ENCODE measurements at places on chromosomes 12 and 14.
A peak's percentile ranks its signal among the peaks of the same experiment; 100 is the strongest.

DNA sequence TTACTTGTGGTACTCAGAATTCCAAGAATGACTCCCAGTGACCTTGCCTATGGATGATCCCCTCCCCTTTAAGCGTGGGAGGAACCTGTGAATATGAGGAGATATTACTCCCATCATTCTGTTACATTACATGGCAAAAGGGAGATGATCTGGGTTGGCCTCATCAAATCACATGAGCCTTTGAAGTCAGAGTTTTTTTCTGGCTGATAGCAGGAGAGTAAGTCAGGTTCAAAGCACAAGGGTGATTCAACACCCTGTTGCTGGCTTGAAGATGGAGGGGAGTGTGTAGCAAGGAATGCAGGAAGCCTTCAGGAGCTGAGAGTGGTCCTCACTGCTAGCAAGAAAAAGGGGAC is 9.1 kb upstream of the MDM2 start:
- DNase-seq, result no peak

GRCh38 chr14:95206534-95206933 is 49.2 kb upstream of the DICER1 start:
- no peak for DNase-seq

DNA sequence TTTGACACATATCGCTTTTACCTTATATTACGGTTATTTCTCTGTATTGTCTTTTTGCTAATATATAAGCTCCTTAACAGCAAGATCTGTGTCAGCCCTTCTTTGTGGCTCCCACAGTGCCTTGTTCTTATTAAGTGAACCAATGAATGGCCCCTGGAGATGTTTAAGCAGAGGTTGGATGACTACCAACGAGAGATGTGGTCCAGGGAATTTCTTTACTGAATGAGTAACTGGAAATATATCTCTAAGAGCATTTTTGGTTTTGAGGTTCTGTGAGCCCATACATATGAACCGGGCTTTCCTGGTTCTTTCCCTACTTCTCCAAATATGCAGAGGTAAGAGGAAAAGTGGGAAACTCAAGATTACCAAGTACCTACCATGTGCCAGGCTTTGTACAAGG is 23.5 kb downstream of the CALCOCO1 start:
- DNase-seq, result no peak

DNA sequence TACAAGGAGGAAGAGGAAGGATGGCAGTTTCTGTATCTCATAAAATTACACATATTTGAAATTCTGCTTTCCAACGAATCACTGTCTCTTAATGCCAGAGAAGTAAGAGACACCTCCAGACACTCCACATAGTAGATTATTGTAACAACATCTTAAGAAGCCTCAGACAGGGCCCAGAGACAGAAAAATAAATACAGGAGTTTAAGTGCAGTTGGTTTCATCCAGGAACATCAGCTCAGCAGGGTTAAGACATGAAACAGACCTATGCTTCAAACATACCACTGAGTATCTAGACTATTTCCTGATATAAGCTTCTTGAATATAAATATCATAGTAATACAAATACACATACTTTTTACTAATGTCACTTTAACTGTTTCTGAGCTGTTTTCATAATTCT is 290.3 kb downstream of the ADAMTS20 start:
- DNase-seq, result no peak

DNA sequence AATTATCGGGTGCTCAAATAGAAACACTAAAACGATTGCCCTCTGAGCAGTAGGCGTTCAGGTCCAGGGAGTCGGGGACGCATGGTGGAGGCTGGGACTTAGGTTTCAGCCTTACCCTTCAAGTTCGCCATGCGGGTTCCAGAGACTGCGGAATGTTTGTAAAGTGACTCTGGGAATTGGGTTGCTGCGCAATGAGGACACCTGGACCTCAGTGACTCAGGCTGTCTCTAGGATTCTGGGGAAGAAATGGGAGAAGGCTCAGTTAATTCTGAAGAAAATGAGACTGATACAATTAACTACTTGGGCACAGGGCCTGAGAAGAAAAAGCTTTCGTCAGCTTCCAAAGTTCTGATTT is 1.1 kb downstream of the LGALS3 start:
- DNase-seq, result no peak

GRCh38 chr12:117789195-117789912 is 179.4 kb downstream of the KSR2 start:
- no peak for DNase-seq

- no peak for DNase-seq
Observed at GRCh38 chr14:93707475-93707874, 80.8 kb downstream of the PRIMA1 start.

GRCh38 chr14:72485695-72486094 is 408.2 kb downstream of the DPF3 start:
- no peak for DNase-seq

DNA sequence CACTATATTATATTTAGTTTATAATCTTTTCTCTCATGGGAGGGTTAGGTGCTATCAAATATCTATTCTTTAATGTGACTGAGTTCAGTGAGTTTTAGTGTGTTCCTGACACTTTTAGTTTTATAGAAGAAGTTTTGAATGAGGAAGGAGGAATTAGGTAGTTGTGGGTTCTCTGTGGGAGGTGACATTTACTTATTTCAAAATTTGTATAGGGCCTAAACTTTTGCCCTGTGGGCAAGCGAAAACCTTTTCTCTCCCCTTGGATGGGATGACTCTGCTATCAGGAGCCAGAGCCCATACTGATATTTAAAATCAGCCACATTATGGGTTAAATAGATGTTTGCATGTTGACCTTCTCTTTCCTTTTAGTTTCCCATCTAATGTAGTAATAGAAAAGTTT is 43.6 kb downstream of the SPATS2 start:
- no peak for DNase-seq

DNA sequence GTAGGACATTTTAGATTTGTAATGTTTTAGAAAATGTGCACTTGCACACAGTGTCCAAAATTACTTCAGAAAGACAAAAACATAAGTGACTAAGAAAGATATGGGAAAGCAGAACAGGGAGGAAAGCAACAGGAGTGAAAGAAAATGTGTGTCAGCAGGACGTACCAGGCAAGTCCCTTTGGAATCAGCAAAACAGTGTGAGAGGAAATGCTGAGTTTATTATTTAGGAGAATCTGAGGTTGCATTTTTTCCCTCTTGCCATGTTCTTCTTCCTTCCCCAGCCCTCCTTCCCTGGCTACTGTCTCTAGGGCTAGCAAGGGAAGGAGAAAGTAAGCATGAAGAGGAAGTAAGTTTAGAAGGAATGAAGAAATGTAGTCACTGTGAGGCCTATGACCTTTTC is 67.7 kb upstream of the CD163 start:
- no peak for DNase-seq

- no peak for DNase-seq
Observed at GRCh38 chr14:22521449-22522239, 67.4 kb downstream of the DAD1 start.

GRCh38 chr14:85921241-85921640 is 391.3 kb downstream of the FLRT2 start:
- no peak for DNase-seq

- no peak for DNase-seq
Observed at GRCh38 chr12:121657305-121658008, 12.0 kb downstream of the MORN3 start.

DNA sequence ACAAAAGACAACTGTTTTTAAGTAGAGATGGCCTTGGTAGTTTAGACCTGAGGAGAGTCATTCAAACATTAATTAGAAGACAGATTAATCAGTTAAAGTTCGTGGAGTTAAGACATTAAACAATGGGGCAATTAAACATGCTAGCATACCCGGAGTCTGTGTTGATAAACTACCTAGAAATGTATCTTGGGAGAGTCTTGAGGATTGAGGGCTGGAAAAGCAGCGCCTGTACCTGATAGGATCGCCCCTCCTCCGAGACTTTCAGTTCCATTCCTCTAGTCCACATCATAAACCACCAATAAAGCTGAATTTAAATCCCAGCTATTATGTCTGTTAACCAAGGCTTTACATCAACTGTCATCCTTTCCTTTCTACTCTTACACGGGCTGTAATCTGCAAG is 1.0 kb upstream of the KRAS start:
- DNase-seq, result no peak

DNA sequence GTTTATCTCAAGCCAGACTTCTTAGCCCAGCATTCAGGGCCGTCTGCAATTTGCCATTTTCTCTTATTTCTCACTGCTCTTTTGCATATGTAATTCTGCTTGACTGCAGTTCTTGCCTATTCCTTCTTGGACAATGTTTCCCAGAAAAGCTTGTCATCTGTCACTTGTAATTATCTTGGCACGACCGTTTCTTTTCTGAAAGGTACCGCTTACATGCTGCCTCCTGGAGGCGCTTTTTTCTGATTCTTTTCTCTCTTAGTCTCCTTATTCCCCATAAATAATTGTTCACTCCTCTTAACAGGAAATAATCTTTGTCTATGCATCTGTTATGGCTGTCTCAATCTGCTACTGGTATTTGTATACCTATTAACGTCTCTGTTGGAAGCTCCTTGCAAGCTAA is 1.2 kb upstream of the ALDH1L2 start:
- no peak for DNase-seq

DNA sequence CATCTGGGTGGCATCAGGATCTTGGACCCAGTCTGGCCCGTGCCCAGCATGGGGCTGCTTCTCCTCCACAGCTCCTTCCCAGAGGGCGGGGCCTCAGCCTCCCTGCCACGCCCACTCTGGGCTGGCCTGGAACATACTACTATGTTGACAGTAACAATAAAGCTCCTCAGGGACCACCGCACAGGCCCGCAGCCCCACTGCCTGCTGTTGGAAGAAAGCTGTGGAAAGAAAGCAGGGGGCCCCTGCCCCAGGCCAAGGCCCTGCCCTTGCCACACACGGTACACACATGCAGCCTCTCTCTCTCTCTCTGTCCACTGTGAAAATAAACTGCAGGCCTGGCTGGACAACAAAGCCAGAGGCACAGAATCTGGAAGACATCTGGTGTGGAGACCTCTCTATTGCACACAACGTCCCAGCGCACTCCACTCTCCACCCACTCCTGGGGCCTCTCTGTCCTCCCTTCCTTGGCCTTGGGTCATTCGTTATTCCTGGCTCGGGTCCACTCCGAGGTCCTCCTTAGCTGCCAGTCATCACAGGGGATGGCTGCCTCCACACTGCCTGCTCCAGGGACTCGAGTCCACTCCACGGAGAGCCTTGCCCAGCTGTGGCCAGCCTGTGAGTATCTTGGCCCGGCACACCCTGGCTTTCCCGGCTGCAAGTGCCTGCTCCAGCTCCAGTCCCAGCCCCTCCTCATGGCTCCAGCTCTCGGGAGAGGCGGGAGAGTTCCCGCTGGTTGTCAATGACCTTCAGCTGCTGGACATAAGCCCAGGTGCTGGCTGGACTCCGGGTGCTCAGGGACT is 11.8 kb upstream of the ENDOU start:
- no peak for DNase-seq

GRCh38 chr12:111260732-111261131 is 108.2 kb downstream of the PHETA1 start:
- no peak for DNase-seq

DNA sequence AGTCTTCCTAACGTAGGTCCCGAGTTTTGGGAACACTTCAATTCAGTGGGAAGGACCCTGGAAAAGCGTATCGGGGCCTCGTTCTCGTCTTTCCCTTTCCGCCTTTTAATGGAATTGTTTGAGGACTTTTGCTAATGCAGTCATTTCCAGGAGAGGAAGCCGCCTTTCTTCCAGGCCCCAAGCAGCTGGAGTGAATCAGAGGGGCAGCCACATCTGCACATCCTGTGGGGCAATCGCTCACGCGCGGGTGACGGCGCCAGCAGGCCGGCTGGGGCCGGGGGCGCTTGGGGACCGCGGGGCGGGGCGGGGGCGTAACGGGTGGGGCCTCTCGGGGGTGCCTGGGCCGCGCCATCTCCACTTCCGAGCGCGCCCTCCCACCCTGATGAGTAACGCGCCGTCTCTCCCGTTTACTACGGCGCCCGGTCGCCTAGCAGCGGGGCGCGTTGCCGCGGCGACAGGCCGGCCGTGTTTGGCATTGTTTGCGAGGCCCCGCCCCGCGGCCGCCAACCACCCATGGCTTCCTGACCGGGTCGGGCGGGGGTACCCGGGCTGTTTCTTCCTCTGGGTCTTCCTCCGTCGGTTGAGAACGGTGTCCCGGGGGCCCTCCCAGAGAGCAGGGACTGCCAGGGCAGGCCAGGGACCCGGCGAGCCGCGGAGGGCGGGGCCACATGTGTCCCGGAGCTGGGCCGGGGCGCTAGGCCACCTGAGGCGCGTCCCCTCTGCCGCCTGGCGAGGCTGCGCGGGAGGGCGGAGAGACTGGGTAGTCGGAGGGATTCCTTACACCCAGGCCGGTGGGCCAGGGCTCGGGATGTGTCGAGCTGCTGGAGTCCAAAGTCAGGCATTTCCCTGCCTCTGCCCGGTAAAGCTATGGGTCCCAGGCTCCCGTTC is 2.3 kb downstream of the GSG1 start:
- peak; percentile 98 for DNase-seq

- DNase-seq, result no peak
Observed at GRCh38 chr12:82787016-82787415, 100.3 kb downstream of the TMTC2 start.

GRCh38 chr12:2627835-2628191 is 167.0 kb upstream of the FKBP4 start:
- no peak for DNase-seq

DNA sequence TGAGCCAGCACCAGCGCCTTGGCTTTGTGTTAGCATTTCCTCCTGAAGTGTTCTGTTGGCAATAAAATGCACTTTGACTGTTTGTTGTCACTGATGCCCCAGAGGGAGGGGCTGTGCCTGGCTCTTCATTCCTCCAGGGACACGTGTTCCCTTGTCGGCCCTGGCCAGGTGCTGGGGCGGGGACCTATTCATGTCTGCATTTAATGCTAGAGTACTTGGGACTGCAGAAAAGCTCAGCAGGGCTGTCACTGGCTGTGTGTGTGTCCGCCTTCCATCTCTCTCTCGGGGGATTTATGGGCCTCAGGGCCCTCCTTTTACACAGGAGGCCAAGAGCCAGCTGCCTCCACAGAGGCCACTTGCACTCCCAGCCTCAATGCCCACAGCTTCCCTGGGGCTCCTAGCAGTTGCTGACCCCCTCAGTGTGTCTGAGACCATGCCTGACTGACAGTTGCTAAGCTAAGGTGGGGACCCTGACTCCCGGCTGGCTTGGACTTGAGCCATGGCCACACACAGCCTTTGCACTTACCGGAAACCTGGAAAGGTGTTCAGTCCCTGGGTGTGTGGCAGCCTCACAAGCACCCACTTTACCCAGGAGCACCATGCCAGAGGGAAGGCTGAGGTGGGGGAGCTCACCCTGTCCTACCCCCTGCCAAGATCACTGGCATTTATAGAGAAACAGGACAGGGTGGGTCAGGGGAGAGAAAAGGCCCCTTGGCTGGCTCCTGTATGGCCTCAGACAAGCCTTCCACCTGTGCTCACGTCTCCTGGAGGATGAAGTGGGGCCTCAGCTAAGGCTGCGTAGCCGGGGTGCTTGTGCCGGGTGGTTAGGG is 27.8 kb downstream of the HIP1R start:
- DNase-seq, result no peak

- DNase-seq, result peak; percentile 93
Observed at GRCh38 chr12:31896514-31897039, 62.6 kb upstream of the RESF1 start.

- no peak for DNase-seq
Observed at GRCh38 chr14:65357689-65358088, 54.8 kb upstream of the FUT8 start.

Data from CD4-positive, alpha-beta T cell treated with Interleukin-15 for 1 hour (primary cell).